ENCODE measurements at places on chromosomes 4 and X.

GRCh38 chr4:105357258-105357980 lies 116.4 kb downstream of the PPA2 start:
- DNase-seq: no peak

- no peak for DNase-seq
Measured at GRCh38 chrX:96982161-96982560, 98.5 kb downstream of the RPA4 start.

DNA sequence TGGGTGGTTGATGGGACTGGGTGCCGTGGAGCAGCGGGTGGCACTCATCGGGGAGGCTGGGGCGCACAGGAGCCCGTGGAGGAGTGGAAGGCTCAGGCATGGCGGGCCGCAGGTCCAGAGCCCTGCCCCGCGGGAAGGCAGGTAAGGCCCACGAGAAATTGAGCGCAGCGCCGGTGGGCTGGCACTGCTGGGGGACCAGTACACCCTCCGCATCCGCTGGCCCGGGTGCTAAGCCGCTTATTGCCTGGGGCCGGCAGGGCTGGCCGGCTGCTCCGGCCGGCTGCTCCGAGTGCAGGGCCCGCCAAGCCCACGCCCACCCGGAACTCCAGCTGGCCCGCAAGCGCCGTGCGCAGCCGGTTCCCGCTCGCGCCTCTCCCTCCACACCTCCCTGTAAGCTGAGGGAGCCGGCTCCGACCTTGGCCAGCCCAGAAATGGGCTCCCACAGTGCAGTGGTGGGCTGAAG lies 85.1 kb upstream of the FAT4 start:
- no peak for DNase-seq

DNA sequence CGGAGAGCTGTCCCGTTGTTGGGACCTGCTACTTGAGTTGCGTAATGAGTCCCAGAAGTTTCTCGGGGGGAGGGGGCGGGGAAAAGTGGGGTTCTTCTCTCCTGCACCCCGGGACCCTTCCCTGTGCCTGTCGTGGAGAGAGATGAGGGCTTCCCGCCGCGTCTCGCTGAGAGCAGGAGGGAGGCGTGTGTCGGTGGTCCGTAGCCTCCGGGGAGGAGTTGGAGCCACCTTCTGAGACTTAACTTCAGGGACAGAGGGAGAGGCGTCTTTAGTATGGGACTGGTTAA lies 698 bp downstream of the AFF1 start:
- DNase-seq: no peak

- peak; percentile 18 for DNase-seq
Measured at GRCh38 chr4:76376534-76376933, 44.4 kb downstream of the CCDC158 start.

- DNase-seq: no peak
Measured at GRCh38 chrX:28347476-28347875, 239.8 kb upstream of the IL1RAPL1 start.
